ENCODE measurements at places on chromosomes 16 and 17.

DNA sequence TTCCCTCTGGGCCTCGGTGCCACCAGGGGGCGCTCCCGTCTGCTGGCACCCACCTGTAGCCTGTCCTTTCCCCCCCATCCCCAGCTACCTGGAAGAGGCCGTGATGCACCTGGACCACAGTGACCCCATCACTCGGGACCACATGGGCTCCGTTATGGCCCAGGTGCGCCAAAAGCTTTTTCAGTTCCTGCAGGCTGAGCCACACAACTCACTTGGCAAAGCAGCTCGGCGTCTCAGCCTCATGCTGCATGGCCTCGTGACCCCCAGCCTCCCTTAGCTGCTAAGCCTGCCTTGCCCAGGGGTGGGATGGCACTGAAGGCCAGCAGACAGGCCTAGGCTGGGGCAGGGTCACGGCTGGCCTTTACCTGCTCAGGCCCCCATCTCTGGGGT, 818 bp upstream of the NRN1L start:
- DNase-seq, result peak; percentile 56

DNA sequence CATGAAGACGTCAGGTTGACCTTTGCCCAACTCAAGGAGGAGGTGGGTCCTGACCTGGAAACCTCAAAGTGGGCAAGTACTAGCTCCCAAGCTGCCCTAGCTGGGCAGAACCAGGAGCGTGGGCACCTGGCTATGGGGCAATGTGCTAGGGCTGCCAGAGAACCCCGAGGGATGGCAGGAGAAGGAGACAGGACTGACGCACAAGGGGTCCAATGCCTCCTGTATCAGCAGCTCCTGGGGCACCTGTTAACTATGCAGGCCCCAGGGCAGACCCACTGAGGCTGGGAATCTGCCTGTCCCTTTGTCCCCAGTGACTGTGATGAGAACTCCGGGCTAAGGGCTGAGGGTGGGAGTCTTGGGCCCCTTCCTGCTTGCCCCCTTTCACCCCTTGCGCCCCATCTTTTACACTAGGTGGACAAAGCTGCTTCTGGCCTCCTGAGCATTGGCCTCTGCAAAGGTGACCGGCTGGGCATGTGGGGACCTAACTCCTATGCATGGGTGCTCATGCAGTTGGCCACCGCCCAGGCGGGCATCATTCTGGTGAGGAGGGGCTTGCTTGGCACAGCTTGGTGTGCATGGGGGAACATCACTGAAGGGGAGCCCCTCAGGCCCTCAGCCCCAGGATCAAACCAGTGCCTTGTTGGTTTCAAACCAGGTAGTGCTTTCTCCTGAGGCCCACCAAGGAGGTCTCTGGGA, 7.7 kb downstream of the CHAD start:
- no peak for DNase-seq

DNA sequence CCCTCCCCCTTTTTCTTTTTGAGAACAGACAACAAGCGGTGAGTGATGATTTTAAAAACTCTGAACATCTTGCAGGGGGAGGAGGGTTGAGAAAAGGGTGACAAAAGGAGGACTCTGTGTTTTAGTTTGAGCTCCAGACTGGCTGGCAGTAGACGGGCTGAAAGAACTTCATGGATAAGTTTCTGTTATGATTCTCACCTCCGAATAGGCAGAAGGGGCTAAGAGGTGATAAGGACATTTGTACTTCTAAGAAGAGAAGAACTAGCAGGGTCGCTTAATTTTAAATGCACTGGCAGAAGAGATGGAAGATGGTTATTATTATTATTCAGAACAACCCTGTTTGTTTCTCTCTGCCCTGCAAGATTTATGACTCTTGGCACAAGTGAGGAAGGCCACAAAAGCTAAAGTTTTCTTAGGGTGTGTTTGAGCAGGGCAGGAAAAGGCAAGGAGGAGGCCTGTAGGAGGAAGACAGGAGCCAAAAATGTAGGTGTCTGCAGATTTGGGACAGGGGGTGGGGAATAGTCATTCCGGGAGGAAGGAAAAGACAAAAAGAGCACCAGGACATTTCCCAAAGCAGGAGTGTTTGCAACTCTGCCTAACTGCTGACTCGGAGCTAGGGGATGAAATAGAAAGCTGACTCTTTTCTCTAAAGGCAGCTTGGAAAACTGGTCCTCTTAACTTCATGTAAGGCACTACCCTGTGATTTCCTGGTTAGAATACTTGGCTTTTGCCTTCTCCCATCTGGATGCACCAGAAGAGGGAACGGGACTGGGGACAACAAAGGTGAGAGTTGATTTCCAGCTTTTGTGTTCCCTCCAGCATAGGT, 11.9 kb upstream of the HOXB2 start:
- DNase-seq, result no peak

GRCh38 chr16:46822270-46822669, 8.7 kb downstream of the C16orf87 start:
- no peak for DNase-seq

GRCh38 chr16:84074721-84075120, 32.1 kb upstream of the SLC38A8 start:
- no peak for DNase-seq

DNA sequence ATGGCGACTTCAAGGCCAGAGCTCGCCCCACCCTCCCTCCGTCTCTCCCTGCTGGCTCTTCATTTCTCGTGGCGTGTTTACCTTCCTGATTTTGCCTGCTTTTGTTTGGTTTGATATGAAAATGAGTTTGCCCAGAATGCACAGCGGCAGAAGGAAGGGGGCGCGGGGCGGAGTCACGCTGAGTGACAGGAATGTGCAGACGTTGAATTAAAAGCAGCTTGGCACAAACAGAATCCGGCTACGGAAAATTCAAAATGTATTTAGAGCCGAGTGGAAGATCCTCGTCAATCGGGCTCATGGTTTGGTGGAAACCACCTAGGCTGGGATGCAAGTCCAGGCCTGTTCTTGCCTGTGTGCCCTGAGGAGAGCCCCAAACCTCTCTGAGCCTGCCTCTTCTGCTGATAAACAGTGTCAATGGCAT, 102.7 kb downstream of the SDK2 start:
- DNase-seq, result no peak

DNA sequence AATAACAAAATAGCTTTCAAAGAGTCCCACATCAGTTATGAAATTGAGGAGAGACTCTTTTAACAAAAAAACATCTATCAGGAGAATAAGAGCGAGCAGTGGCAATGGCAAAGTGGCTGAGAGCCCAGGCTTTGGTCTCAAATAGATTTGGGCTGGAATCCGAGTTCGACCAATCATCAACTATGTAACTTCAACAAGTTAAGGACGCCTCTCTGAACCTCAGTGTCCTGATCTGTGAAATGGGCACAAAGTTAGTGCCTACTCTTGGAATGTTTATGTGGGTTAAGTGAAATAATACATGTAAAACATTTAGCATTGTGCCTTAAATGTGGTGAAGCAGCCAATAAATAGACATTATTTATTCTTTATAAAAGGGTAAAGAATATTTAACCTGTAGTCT, 45.4 kb downstream of the CFDP1 start:
- no peak for DNase-seq
